ENCODE measurements at places on chromosomes 4 and X.

- DNase-seq = no peak
Measured at GRCh38 chr4:1815096-1815996, 22.3 kb downstream of the FGFR3 start.

- DNase-seq = peak; percentile 95
Measured at GRCh38 chr4:76208005-76208765, 5.4 kb downstream of the SCARB2 start.

- DNase-seq = peak; percentile 79
Measured at GRCh38 chrX:42119076-42119475, 195.7 kb upstream of the CASK start.

DNA sequence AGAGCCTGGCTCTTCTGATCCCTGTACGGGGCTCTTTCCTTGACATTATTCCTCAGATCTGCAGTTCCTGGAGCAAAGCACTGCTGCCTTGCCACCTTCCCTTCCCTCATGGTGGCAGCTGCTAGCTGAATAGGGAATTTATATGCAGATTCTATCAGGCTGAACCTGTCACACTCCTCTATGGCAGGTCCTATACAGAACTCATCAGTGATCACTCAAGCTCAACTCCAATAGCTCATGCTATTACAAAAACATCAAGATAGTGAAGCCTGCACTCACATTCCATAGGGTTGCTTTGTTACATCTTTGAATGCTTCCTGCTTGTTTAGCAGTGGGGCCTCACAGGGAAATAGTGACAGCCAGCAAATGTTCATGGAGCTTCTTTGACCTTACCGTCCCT lies 71.7 kb downstream of the SLC2A9 start:
- no peak for DNase-seq

GRCh38 chrX:7235071-7235470 lies 87.1 kb upstream of the PUDP start:
- no peak for DNase-seq

GRCh38 chr4:78951862-78952472 lies 12.7 kb upstream of the PAQR3 start:
- DNase-seq = peak; percentile 68

- no peak for DNase-seq
Measured at GRCh38 chrX:123962006-123962467, 531 bp downstream of the STAG2 start.

DNA sequence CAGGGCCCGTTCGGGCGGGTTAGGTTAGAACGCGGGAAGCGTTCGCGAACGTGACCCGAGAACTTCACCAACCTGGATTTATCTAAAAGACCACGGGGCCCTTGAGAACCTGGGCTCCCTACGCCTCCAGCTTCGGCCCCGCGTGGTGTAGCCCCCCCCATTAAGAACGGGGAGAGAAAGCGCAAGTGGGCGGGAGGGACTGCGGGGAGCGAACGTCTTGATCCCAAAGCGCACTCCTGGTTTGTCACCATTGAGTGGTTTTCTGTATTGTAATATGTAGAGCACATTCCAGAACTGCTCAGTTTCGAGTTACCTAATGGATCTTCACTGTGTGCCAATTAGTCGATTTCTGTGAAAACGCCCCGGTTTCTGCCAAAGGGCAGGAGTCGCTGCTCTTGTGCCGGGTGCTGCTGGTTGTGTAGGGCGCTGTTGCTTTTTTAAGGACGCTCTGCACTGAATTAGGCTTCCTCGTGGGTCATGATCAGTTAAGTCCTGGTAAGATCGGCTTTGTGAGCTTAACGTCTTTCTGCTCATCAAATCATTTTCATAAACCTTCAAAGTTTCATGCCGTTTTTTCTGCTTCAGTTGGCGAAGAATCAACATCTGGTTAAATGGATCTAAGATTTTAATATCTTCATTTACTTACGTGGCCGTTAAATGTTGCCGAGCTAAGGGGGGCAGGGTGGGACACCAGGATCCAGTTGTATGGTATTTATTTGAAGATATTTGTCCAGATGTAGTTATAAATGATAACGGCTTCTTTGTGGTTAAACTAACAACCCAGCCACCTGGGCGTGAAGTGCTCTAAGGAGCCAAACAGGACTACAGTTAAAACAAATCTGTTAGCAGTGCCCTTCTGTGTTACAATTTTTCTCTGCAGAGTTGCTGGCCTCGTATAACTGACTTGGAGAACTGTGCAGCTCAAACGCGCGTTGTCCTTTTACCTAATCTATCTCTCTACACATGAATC lies 809 bp downstream of the MND1 start:
- peak; percentile 55 for DNase-seq

DNA sequence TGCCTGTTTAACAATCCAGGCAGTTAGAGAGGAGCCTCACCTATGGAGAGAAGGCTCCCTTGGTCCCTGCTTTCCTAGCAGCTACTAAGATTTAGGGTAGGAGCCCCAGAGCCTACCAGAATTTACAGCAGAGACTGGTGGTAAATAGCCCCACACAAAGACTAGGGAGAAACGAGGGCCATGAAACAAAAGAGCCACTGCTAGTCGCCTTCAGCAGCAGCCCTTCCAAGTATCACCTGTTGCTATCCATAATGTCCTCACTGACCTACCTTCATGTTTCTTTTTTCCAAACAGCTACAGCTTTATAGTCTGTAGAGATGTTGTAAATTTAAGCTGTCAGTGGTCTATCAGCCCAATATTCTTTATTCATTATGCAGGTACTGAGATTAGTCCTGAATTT lies 25.3 kb downstream of the ARHGEF6 start:
- DNase-seq = no peak

DNA sequence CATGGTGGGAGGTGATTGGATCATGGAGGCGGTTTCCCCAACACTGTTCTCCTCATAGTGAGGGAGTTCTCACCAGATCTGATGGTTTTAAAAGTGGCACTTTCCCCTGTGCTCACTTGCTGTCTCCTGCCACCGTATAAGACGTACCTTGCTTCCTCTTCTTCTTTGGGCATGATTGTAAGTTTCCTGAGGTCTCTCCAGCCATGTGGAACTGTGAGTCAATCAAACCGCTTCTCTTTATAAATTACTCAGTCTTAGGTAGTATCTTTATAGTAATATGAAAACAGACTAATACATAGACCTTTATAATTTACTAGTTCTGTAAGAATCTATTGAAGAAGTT lies 82.5 kb upstream of the PITX2 start:
- no peak for DNase-seq

GRCh38 chr4:182895791-182896292 lies 21.3 kb downstream of the DCTD start:
- no peak for DNase-seq

DNA sequence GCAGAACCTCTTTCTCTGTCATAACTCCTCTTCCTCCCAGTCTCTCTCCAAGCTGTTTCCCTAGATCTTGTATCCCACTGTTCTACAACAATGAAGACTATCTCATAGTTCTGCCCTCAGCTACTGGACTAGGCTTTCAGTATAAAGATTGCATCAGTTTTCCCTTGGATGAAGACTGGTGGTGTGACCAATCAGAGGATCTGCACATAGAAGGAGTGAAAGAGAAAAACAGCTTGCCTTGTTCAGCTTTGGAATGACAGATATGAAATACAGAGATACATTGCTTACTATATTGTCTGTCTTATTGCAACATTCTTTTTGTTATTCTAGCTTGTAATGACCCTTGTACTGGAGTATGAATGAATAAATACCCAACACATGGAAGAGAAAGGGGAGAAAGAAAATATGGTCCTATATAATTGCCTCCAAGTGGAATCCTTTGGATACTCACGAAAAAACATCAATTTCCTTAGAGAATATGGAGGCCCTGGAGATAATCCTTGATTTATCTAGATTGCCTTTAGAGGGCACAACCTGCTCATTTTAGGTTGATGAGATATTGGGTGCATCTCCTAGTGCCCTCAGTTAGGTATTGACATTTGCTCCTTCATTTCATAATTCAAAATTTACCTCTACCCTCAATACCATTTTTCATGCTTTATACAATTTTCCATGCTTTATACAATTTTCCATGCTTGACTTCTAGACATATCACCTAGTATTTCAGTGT lies 395.8 kb downstream of the NAF1 start:
- DNase-seq = peak; percentile 86

DNA sequence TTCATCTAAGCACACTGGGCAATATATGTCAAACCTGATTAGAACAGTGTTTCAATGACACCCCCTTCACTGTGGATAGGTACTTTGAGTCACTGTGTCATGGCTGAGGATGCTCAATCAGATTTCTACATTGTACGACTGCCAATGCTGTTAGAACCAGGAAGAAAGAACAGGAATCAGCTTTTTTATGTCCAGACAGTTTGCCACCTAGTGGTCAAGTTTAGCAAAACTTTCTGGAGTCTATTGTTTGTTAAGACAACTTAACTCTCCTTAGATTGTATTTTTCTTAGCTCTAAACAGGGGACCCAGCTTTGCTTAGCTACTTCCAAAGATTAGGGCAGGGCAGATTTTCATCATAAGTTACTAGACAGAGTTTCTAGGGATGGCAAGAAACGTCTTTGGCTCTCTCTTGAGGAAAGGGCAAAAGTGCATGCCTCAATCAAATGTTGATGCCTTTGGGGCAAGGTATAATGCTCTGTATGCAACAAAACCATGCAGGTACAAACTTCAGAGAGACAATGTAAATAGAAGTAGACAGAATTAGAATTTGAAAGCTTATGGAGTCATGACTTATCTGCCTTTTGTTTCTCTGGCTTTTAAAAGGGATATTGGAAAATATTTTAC lies 40.5 kb upstream of the BMP3 start:
- peak; percentile 85 for DNase-seq

GRCh38 chrX:12949927-12950656 lies 24.8 kb upstream of the TMSB4X start:
- peak; percentile 93 for DNase-seq

DNA sequence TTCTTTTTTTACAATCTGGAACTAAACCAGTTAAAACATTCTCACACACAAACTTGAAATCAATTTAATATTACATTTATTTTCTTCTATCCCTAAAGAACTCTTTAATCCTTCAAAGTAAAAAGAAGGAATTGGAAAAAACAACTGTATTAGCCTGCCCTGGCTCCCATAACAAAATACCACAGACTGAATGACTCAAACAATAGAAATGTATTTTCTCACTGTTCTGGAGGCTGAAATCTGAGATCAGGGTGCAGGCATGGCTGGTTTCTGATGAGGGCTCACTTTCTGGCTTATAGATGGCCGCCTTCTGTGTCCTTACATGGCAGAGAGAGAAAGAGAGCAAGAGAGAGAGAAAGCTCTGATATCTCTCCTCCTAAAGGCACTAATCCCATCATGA lies 149.4 kb downstream of the PDGFRA start:
- peak; percentile 55 for DNase-seq

- DNase-seq = no peak
Measured at GRCh38 chrX:104013606-104014005, at the start of gene H2BW1. Gene H2BW1 (minus strand): TSS chrX:104013708. CDS start chrX:104013576, 132 bp downstream.

DNA sequence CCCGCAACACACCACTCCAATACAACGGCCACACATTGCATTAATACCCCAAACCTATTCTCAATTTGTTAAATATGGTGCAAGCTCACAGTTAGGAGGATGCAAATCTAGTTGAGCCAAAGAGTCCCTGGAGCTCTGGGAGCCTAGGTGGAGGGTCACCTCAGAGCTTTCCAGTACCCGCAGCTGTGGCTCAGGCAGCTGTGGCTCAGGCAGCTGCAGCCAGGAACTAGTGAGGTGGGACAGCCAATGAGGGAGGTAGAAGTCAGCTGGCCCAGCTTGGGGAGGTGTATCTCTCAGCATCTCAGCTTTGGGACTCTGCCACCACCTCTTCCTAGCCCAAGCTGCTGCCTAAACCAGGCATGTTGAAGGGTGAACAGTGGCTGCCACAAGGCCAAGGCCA lies 36.7 kb upstream of the ARHGAP6 start:
- no peak for DNase-seq

DNA sequence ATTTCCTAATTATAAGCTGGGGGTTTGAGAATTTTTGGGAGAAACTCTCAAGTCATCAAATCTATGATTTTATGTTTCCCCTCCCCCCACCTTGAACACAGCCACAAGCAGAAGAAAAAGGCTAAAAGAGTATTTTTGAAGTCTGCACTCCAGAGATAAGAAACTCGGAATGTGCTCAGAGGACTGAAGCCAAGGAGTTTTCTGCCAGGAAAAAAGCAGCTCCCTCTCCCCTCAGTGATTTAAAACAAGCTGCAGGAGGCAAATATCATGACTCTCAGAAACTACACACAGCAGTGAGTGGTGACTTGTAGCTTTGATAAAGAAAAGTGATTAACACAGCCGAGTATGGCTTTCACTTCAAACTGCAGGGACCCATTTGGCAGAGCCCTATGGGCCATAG lies 800.2 kb upstream of the FTHL17 start:
- peak; percentile 33 for DNase-seq

GRCh38 chrX:101595739-101596419 lies 21.9 kb downstream of the ARMCX6 start:
- peak; percentile 85 for DNase-seq

- no peak for DNase-seq
Measured at GRCh38 chr4:100838286-100838685, 320.5 kb upstream of the EMCN start.

DNA sequence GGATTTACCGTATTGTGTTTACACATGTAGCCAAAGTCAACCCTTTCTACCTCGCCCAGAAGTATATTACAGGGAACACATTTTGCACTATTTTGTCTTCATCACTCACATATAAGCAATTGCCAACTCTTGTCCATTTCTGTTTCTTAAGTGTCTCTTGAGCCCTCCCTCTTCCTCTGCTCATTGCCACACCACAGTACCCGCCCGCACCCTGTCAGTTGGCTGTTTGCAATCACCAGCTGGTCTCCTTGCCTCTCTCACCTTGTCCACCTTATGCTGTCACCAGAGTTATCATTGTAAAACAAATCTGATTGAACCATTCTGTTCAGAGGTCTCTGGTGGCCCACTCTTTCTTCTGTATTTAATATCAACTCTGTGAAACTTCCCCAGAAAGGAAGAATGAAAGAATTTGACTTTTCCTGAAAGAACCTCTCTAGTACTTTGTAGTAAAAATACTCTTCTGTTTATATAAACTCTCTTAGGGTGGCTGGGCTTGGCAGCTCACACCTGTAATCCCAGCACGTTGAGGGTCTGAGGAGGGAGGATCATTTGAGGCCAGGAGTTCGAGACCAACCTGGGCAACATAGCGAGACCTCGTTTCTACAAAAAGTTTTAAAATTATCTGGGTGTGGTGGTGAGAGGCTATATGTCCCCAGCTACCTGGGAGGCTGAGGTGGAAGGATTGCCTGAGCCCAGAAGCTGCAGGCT lies 50.2 kb downstream of the ING2 start:
- no peak for DNase-seq

GRCh38 chr4:1206299-1207156 lies 34.1 kb upstream of the SPON2 start:
- DNase-seq = no peak

Measured in choroid plexus epithelial cell (primary cell).